Eye (tissue), 1 donor: ENCODE measurements at places on chromosomes 6 and 20.

DNA sequence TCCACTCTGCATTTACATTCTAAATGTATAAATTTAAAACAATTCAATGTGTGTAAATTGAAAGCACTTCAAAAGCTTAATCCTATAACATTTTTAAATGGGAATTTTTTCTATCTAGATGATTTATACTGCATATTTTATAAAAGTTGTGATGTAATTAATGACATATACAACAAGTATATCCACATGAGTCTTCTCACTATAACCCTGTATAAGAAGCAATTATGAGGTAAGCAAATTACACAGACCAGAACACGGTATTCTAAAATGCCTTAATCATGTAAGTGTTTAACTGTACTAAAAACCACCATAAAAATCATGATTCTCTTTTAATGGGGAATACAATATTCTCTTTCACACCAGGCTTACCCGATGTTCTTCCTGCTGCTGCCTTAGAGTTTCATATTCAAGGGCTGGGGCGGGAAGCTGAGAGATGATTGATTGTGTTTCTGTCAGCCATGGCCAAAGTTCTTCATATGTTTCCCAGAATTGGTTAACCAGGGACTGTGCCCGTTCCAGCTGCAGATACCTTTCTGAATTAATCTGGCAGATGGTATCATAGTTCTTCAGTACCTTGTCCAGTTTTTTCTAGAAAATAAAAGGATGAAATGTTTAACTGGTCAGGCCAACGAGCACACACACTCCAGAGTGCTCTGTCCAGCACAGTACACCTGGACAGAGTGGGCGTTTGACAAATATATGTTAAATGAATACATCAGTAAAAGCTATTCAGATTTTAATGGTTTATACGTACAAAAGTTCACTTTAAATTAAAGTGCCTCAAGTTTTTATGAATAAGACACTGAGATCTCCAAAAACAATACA, 127.4 kb downstream of the DST start:
- DNase-seq, result no peak

- DNase-seq, result no peak
Measured at GRCh38 chr6:118574051-118574865, 26.2 kb downstream of the PLN start.

DNA sequence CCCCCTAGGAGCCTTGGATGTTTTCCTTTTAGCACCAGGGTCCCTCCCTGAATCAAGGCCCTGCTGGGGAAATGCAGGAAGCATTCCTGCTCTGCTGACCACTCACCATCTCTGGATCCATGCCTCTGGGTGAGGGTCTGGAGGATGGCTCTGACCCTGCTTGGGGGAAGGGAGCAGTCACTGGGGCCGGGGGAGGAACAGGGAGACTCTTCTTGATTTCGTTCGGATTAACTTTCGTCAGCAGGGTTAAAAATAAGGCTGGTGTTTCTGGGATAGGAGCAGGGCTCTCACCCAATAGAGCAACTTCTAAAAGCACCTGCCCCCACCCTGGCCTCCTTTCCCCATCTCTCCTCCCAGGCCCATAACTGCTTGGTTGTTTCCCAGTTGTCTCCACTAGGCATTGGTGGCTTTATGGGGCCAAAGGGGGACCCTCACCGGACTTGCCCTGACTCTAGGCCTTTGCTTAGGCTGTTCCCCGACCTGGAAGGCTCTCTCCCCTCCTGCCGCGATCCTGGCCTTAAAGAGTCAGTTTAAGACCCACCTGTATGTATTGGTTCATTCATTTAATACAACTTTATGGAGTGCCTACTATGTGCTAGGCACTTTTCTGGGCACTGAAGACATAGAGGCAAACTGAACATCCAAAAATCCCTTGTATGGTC, 63.0 kb downstream of the JPH2 start:
- DNase-seq, result no peak

DNA sequence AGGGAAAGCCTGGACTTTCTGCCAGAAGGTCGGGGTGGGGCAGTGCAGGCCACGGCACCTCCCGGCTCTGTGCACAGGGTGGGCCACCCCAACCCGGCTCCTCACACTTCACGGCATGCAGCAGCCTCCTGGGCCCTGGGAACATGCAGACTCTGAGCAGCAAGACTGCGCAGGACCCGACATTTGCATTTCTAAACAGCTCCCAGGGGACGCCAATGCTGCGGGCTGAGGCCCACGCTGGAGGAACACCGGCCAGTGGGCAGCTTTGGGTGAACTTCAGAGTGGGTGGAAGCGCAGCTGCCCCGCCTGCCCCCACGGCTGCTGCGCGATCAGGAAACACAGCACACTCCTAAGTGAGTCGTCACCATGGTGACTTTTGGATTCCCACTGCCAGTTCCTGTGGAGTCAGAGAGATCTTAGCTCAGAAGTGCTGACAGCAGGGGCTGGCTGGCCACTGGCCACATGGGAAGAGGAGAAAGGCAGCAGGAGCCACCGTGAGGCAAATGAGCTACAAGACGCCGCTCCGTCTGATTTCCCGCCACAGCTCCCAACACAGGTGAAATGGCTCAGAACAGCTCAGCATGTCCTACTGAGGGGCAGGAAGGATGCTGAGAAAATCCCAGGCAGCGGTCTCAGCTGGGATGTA, 52.1 kb downstream of the RNASET2 start:
- DNase-seq, result peak; percentile 62

DNA sequence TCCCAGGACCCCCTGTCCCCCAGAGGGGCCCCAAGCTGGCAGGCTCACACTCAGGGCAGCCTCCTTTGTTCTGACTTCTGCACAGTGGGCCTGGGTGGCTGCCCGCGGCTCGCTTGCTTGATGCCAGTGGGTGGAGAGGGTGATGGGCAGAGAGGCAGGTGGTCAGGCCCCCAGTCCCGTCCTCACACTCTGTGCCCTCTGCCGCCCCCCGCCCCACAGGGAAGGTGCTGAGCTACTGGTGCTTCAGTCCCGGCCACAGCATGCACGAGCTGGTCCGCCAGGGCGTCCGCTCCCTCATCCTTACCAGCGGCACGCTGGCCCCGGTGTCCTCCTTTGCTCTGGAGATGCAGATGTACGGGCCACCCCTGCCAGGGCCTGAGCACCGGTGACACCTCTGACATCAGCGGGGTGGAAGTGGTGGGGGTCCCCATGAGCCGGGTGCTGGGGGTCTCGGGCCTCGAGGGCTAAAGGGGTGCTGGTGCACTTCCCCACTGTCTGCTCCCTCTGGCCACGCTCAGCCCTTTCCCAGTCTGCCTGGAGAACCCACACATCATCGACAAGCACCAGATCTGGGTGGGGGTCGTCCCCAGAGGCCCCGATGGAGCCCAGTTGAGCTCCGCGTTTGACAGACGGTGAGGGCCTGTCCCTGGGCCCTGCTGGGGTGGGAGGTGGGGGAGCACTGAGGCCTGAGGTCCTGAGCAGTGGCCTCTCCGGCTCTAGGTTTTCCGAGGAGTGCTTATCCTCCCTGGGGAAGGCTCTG, 8.9 kb upstream of the TNFRSF6B start:
- no peak for DNase-seq

GRCh38 chr20:47789764-47790579, 4.7 kb upstream of the SULF2 start:
- no peak for DNase-seq
